ENCODE measurements at places on chromosomes 4 and X.

DNA sequence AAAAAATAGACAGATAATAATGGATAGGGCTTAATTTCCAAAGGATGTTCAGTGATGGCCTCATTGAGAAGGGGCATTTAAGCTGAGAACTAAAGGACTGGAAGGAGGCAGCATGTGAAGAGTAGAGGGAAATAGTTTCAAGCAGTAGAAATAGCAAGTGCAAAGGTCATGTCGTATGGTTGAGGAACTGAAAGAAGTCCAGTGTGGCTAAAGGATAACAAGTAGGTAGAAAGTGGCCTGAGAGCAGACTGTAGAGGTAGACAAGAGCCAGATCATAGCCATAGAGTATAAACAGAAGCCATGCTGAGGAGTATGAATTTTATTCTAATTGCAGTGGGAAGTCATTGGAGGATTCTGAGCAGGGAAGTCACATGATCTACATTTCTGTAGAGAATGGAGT lies 72.3 kb downstream of the GRIA3 start:
- DNase-seq: no peak

- no peak for DNase-seq
Measured at GRCh38 chr4:37825968-37826294, 555 bp upstream of the PGM2 start.

- DNase-seq: no peak
Measured at GRCh38 chr4:45199736-45200135, 473.4 kb upstream of the GNPDA2 start.

DNA sequence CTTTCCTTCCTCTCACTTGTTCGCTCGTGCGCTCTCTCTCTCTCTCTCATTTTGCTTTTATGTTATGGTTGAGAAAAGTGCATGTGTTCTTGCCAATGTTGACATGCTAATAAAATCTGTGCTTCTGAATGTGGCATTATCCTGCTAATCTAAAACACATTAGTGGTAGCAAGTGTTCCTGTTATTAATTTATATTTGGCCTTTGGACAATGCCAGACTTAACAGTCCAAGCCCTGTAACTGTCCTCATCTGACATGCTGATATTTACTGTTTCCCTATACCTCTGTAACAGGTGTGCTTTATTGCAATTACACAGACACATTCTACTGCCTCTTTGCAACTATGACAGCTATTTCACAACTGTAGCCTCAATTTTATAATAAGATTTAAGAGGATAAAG lies 2.7 kb downstream of the PPARGC1A start:
- no peak for DNase-seq

Measured in T-helper 22 cell (primary cell).